ENCODE measurements at places on chromosomes 7 and 10. TPM values are rescaled to one million over a fixed set of nuclear protein-coding genes. Genes with fewer than 3 reads are reported as not detected.

The TMEM130 gene
- not detected for total RNA-seq

The DDC gene
- not detected for total RNA-seq

The OR9A2 gene
- total RNA-seq = not detected

The POLR2J2 gene
- total RNA-seq = 1.4 TPM

The ZNF511 gene
- 11.3 TPM for total RNA-seq

The CTNNA3 gene
- under 0.01 TPM for total RNA-seq

The AGK gene
- total RNA-seq = 32.4 TPM

The CHN2 gene
- not detected for total RNA-seq

The TFEC gene
- under 0.01 TPM for total RNA-seq

The INMT gene
- total RNA-seq = not detected

The TAC1 gene
- total RNA-seq = not detected

The NPM3 gene
- total RNA-seq = 140 TPM

The FOXI2 gene
- total RNA-seq = not detected

The RADIL gene
- not detected for total RNA-seq

The PKD2L1 gene
- not detected for total RNA-seq

The HOXA13 gene
- total RNA-seq = not detected

The LRWD1 gene
- 22.5 TPM for total RNA-seq

The PRRT4 gene
- 0.21 TPM for total RNA-seq

The GIMAP2 gene
- total RNA-seq = 0.21 TPM

The UBTD1 gene
- total RNA-seq = 13.0 TPM

The MMP21 gene
- not detected for total RNA-seq

The TRIL gene
- total RNA-seq = 0.14 TPM

The FBXL13 gene
- total RNA-seq = 0.34 TPM

The VPS37D gene
- 1.3 TPM for total RNA-seq

The BPGM gene
- total RNA-seq = 17.1 TPM

The LLCFC1 gene
- total RNA-seq = not detected

The SLC16A12 gene
- total RNA-seq = 0.14 TPM

The HPSE2 gene
- not detected for total RNA-seq

The FIS1 gene
- total RNA-seq = 109 TPM

The CACNB2 gene
- total RNA-seq = not detected

The NEURL1 gene
- 1.6 TPM for total RNA-seq

The ZMYND11 gene
- 53.0 TPM for total RNA-seq

The GJC3 gene
- total RNA-seq = not detected
